ENCODE measurements at places on chromosomes 7 and 10.

DNA sequence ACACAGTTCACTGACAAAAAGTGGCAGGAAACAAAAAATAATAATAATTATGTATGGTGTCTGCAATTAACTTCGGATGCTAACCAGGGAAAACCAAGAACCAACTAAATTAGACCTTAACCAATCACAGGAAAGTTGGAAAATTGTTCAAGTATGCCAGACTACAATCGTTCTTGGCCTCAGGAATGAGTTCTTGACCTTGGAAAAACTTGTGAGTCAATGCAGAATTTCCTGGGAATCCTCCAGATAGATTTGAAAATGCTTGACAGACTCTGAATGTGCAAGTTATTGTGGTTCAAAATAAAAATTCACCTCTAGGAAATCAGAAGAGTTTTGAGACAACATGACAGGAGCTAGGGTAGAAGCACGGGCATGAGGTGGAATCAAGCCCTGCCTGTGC lies 171.5 kb downstream of the C7orf25 start:
- no peak for DNase-seq

DNA sequence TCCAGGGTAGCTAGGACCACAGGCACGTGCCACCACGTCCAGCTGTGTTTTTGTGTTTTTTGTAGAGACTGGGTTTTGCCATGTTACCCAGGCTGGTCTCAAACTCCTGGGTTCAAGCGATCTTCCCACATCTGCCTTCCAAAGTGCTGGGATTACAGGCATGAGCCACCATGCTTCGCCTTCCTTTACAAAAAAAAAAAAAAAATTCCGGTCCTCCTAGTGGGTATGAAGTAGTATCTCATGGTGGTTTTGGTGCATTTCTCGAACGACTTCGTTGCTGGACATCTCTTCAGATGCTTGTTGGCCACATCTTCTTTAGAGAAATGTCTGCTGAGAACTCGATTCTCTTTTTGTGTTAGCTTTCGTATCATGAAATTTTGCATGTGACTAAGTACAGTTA lies 3.9 kb downstream of the PROSER2 start:
- DNase-seq: no peak

- DNase-seq: no peak
Measured at GRCh38 chr7:138167869-138168296, 91.6 kb downstream of the AKR1D1 start.

DNA sequence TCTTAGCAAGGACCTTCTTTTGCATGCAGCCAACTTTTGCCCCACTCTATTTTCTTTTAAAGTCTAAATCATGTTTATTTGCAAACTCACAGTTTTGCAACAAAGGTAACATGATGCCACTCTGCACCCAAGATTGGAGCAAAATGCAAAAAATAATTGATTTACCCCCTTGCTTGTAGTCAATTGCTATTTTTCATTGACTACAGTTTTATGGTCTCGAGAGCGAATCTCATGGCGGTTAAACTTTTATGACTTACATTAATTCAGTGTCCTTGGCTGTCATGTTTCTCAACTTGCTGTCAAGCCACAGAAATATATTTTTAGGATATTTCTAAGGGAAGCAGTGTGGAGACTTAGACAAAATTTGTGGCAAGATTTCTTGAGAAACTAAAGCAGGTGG lies 110.0 kb upstream of the JCAD start:
- no peak for DNase-seq

- DNase-seq: peak; percentile 81
Measured at GRCh38 chr10:103712898-103713498, 142.4 kb downstream of the SH3PXD2A start.

- DNase-seq: no peak
Measured at GRCh38 chr7:104414216-104414615, 85.8 kb downstream of the LHFPL3 start.

DNA sequence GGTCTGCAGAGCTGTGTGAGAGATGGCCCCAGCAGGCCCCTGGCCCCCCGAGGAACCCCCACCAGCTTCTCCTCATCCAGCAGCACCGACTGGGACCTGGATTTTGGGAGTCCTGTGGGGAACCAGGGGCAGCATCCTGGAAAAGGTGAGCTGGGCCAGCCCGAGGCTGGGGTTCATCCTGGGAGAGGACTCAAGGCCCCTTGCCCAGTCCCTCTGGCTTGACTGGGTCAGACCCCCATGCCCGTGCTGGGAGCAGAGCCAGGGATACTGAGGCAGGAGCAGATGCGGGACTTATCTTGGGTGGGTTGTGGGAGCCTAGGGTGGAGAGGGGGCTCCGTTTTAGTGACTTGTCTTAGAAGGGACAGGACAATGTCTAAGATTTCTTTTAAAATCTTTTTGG lies 47.5 kb downstream of the ZNF467 start:
- no peak for DNase-seq

DNA sequence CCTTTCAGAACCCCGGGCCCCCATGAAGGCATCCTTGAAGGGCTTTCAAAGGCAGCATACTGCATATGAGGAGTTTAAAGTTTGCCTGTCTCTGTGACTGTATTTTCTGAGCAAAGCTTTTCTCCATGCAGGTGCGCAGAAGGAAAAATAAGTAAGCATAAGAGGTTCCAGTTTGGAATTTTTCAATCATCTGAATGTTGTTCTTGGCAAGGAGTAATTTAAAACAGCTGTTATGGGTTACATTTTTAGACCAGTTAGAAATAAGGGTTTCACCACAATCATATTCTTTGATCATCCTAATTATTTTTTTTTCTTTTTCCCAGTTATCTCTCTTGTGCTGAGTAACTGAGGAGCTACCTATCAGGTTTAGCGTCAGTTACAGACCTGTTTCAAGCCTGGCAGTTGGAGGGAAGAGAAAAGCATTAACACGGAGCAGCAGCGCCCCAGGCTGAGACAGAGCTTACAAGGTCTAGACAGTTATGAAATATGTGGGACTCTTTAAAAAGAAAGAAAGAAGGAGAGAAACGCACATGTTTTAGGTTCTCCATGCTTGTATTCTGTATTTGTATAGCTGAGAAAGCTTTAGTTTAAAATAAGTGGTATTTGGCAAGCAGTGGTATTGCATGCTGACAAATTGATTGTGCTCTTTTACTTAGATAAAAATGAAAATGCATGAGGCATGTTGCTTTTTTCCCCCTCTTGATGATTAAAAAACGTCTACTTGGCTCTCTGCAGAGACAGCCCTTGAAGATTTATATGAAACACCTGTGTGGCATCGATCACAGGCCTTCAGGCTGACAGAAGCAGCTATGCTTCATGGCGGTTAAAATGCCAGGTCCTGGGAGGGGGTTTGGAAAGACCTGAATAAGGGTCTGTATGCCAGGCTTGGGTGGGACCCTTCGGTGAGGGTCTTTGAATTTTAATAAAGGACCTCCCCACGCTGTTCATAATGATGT lies 157.6 kb downstream of the GRK5 start:
- DNase-seq: no peak

DNA sequence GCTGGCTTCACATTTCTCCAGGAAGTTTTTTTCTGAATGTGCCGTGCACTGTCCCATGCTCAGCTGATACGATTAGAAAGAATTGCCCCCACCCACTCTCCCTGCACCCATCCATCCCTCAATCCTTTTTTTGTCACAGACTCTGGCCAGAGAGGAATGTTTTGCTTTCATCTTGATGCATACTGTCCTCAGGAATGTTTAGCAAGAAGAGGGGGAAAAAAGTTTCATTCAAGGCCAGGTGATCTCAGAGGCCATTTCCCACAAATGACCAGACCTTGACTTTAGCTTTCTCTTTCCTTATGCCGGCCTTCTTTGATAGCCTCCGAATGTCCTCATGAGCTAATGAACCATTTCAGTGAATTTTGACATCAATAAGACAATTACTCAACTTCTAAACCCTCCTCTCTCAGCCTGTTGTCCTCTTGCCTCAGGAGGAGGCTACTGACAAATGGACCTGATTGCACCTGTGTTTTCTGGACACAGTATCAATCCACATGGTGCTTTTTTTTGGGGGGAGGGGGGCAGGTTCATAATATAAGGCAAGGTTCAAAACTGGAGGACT lies 105.0 kb upstream of the KLF6 start:
- DNase-seq: no peak

- DNase-seq: no peak
Measured at GRCh38 chr10:114142018-114142417, 32.0 kb downstream of the CCDC186 start.

DNA sequence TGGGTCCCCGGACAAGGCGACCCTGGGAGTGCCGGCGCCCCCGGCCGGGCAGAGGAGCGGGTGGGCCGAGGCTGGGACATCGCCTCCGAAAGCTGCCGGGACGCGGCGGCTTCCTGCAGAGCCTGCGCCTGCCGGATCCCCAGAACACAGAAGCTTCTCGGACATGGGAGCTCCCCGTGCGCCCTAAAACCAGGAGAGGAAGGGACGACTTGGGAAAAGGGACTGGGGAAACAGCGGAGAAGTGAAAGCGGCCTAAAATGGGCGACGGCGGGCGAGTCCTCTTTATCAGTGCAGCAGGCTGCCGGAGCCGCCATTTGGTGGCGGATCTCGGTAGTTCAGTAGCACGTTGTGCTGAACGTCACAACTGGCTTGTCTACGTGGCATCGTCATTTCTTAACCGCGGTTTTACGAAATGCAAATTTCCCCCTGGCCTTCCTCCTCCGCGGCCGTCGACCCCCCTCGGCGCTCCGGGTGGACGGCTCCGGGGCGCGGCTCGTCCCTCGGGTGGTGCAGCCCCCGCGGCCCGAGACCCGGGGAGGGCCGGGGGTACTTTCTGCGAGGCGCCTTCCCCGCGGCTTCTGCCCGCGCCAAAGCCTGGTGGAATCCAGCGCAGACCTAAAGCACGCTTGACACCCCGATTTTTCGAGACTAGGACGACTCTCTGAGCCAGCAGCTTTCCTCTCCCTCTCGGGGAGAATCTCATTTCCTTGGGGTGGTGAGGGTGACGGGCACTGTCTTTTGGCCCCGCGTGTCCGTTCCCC lies 9.9 kb upstream of the SPAG6 start:
- peak; percentile 52 for DNase-seq

DNA sequence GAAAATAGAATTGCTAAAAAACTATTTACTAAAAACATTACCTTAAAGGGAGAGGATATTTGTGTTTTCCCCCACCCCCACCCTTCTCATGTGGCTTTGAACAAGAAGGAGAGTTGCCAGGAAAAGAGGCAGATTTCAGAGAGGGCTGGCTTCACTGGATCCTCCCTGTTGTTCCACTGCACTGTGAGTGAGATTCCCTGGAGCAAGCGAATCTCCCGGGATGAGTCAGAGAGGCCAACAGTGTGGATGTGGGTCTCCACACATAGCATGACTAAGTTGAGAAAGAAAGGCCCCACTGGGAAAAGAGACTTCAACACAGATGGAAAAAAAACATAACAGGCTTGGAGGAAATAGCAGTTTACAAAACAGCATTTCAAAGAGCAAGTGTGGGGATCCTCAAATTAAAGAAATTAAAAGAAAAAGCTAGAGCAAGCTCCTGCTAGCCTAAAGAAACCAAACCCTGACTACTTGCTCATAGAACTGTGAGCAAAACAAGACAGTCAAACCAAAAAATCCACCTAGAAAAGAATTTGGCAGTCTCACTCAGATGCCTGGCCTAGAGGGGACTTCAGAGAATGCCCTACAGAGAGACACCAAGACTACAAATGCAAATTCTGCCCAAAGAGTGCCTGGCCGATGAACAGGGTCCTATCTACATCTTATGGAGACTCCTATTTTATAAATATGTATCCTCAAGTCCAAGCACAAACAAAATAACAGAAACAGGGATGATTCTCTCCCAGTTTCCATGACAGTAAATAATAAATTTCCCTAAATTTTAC lies 3.4 kb downstream of the CAV1 start:
- no peak for DNase-seq

DNA sequence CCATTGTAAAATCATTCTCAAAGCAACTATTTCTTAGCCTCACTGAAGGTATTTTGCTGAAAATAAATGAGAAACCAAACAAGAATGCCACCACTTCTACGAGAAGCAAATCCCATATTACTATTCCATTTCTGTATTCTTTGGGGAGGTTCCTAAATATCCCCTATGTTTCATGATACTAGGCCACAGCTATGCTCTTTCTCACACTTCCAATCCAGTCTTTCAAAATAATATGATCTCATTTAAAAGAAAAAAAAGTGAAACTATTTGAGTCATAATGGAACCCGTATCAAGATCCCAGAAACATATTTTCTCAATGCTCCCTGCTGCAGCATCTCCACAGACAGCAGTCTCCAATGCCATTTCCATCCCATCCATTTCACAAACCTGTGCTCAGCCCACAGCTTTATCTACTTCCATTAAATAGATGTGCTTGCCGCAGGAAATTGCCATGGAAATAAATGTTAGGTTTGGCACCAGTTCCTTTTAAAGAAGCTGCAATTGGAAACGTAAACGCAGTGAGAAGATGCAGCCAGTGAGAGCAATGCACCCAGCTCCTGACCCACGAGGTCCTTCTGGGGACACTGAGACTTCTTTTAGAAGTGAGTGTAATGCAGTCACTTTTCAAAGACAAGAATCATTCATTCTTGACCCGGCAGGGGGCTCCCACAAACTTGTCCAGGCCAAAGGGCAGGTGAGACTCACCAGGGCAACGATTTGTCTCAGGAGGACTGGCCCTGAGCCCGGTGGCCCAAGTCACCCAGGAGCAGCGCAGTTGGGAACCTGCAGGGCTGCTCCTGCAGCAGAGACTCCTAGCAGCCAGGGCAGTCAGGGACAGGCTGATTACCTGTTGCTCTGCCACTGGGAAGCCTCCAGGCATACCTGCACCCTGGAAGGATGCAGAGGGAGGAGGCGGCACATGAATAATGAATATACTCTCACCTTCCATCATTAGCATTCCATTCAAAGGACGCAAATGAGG lies 99.6 kb downstream of the C10orf90 start:
- DNase-seq: no peak

DNA sequence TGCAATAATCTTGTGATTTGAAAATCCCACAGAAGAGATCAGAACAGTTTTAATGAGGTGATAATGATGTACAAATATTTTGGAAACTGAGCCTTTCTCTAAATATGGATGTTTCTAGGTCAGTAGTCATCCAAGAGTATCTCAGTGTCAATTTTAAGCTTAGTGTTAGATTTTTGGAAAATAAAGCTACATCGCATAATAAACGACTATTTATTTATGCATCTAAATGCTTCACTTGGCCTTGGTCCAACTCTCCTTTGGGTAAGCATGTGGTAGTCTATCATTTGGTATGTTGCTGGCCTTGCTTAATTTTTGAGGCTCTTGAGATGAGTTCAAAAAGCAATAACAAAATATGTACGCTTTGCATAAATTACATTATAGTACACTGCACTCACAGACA lies 5.4 kb upstream of the PPP1R9A start:
- DNase-seq: no peak
